Activated CD8-positive, alpha-beta T cell treated with anti-CD3 and anti-CD28 coated beads, Interleukin-2, amount 10 ng/mL, durations not matched to agents 7 days and 5 days (primary cell): ENCODE measurements at places on chromosomes 11 and 22.

GRCh38 chr11:60098508-60098907 is 10.0 kb downstream of the MS4A2 start:
- no peak for DNase-seq

- no peak for DNase-seq
These were observed 132.1 kb upstream of the LDLRAD3 start for GRCh38 chr11:35811783-35812182.

- DNase-seq = no peak
These were observed 122.8 kb downstream of the SHANK2 start for GRCh38 chr11:71129624-71130023.

GRCh38 chr11:30016588-30017363 is at the start of gene KCNA4:
TSS of gene KCNA4 (minus strand) at chr11:30017030. CDS start at chr11:30012678, 4,352 bp downstream.
- no peak for DNase-seq

GRCh38 chr11:102142333-102142732 is 32.1 kb downstream of the YAP1 start:
- no peak for DNase-seq

DNA sequence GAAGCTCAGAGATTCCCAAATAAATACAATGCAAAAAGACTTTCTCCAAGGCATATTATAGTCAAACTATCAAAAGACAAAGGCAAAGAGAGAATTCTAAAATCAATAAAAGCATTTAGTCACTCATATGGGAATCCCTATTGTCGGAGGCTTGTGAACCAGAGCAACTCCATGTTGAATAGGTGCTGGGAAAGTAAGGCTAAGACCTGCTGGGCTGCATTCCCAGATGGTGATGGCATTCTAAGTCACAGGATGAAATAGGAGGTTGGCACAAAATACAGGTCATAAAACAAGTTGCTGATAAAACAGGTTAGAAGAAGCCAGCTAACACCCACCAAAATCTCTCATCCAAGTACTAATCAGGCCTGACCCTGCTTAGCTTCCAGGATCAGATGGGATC is 84.5 kb downstream of the JRKL start:
- DNase-seq = no peak

GRCh38 chr11:133814588-133815100 is 30.7 kb downstream of the SPATA19 start:
- no peak for DNase-seq

DNA sequence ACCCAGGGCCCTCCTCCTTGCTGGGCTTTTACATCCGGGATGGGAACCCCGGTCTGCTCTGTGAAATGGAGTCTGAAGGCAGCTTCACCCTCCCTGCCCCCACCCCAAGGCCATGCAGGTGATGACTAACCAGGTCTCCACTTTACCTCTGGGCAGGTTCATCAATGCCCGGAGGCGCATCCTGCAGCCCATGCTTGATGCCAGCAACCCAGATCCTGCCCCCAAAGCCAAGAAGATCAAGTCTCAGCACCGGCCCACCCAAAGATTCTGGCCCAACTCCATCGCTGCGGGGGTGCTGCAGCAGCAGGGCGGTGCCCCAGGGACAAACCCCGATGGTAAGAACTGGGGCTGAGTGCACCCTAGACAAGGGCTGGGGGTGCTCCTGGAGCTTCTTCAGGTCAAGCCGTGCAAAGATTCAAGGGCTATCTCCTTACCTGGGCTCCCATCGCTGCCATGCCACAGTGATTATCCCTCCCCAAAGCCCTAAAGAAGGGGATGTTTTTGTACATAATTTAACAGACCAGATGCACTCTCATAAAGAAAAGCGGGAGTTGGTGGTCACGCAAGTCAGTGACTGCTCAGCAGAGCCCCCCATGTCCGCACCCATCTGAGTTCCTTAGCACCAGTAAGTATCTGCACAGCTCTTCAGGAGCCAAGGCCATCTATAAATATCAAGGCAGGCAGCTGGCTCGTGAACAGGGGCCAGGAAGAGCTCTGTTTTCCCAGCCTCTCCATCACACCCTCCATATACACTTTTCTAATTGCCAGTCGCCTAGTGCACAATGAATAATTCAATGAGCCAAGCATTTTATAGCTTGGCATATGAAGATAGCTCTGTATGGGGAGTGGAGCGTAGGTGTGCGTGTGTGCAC is 66.0 kb downstream of the FEZ1 start:
- DNase-seq = no peak
